ENCODE measurements at places on chromosomes 16 and 17. TPM values are rescaled to one million over a fixed set of nuclear protein-coding genes. Genes with fewer than 3 reads are reported as not detected.

DNA sequence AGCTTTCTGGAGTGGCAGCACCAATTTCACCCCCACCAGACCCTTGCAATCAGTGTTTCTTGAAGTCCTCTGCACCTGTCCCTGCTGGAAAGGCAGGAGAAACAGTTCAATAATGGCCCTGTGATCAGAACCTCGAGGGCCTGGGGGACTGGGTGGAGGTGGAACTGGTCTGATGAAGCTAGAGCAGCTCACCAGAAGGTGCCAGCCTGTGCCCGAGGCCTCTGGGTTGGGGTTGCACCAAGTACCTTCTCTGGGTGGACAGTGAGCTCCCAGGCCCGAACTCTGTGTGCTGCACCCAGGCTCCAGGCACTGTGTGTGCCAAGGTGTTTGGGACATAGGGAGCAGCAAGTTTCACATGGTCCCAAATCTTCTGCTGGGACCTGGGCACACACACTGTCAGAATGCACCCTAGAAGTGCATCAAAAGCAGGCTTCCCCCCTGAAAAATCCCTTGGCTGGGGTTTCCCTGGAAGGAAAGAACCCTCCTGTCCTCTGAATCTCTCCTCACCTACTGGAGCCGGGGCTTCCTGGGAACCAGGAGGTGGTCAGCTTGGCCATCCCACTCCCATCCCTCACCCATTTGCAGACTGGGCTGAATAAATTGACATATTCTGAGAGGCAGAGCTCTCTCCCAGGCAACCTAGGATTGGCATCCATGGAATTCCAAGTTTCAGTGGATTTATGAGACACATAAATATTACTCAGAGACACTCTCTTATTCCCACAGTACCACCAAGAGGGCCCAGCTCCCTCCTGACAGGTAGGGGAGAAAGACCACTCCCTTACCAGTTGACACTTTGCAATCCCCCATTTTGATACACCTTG is 17.4 kb downstream of the CD300LG start:
- DNase-seq, result no peak
- H3K36me3 ChIP-seq, result no peaks in the 10 kb centered on the region
- no peak overlapping the region for H3K27ac ChIP-seq
- peaks cover 10% of the 10 kb centered on the region for H3K27me3 ChIP-seq
- H3K4me1 ChIP-seq, result no peaks in the 10 kb centered on the region
- H3K4me3 ChIP-seq, result no peak overlapping the region

GRCh38 chr16:81315271-81316175 is 761 bp downstream of the GAN start:
- H3K36me3 ChIP-seq, result no peaks in the 10 kb centered on the region
- H3K27me3 ChIP-seq, result no peaks in the 10 kb centered on the region
- peak overlapping the region; percentile 71 for H3K27ac ChIP-seq

- no peak overlapping the region for H3K4me3 ChIP-seq
- H3K4me1 ChIP-seq, result no peaks in the 10 kb centered on the region
- no peaks in the 10 kb centered on the region for H3K36me3 ChIP-seq
- no peaks in the 10 kb centered on the region for H3K27me3 ChIP-seq
Observed at GRCh38 chr16:49084628-49085390, 196.8 kb downstream of the CBLN1 start.

GRCh38 chr17:34378664-34379101 is 15.7 kb upstream of the CCL1 start:
- H3K36me3 ChIP-seq, result no peaks in the 10 kb centered on the region
- peak; percentile 54 for DNase-seq
- H3K4me1 ChIP-seq, result peaks cover 49% of the 10 kb centered on the region

GRCh38 chr16:54526916-54527315 is 240.3 kb upstream of the IRX3 start:
- DNase-seq, result no peak
- H3K27me3 ChIP-seq, result peaks cover 3% of the 10 kb centered on the region
- H3K36me3 ChIP-seq, result no peaks in the 10 kb centered on the region
- H3K4me1 ChIP-seq, result no peaks in the 10 kb centered on the region
- no peak overlapping the region for H3K4me3 ChIP-seq

GRCh38 chr17:55705847-55706246 is 16.8 kb downstream of the TMEM100 start:
- DNase-seq, result no peak
- no peaks in the 10 kb centered on the region for H3K4me1 ChIP-seq
- no peak overlapping the region for H3K27ac ChIP-seq
- H3K4me3 ChIP-seq, result no peak overlapping the region
- H3K27me3 ChIP-seq, result peaks cover 25% of the 10 kb centered on the region
- no peaks in the 10 kb centered on the region for H3K36me3 ChIP-seq

GRCh38 chr17:59001158-59001814 is 105.4 kb downstream of the TRIM37 start:
- H3K27ac ChIP-seq, result peak overlapping the region; percentile 89
- H3K36me3 ChIP-seq, result peaks cover 18% of the 10 kb centered on the region
- DNase-seq, result peak; percentile 91
- H3K27me3 ChIP-seq, result no peaks in the 10 kb centered on the region
- H3K4me3 ChIP-seq, result peak overlapping the region; percentile 75

DNA sequence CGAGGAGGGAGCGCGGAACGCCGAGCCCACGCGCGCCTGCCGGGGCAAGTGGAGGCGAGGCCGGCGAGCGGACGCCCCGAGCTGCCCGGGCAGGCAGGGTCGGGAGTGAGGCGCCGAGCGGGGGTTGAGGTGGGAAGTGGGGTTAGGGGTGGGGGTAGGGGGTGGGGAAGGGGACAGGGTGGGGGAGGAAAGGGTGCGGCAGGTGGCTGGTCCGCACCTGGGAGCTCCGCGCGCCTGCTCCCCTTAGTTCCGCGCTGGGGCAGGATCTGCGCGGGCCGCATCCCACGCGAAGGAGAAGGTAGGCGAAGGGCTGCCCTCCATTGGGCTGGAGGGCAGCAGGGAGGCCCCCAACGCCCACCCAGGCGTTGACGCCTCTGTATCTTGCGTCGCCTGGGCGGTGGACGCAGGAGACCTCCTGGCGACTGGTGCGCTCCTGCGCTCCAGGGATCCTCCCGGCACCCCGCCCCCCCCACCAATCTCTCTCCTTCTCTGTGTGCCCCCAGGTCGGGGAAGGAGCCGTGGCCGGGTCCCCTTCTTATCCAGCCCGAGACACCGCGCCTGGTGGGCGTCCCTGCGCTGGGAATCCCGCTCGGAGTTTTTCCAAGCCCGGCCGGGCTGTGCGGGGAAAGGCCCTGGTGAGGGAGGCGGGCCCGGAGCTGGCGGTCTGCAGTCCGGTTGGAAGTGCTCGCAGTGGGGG is 51.3 kb upstream of the AMZ2 start:
- peak overlapping the region; percentile 64 for H3K4me3 ChIP-seq
- no peaks in the 10 kb centered on the region for H3K36me3 ChIP-seq
- DNase-seq, result no peak
- peaks cover 34% of the 10 kb centered on the region for H3K27me3 ChIP-seq

DNA sequence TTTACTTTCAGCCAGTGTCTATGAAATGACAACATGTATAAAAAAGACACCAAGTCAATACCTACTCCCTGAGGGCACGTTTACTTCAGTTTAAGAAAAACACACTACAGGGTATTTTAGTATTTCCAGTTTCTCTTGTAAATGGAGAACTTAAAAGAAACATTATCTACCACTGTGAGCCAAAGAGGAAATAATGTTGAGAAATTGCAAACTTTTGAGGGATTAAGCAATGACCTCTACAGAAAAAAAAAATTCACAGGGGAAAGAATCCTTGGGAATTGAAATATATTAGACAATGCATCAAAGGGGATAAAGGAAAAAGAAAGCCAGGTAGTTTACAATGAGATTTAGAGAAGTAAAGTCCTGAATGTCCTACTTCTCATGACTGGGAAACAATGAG is 126.0 kb downstream of the KCNJ2 start:
- H3K36me3 ChIP-seq, result no peaks in the 10 kb centered on the region
- H3K27ac ChIP-seq, result no peak overlapping the region
- H3K4me3 ChIP-seq, result no peak overlapping the region

- peaks cover 1% of the 10 kb centered on the region for H3K27me3 ChIP-seq
- no peak overlapping the region for H3K4me3 ChIP-seq
- no peak for DNase-seq
- no peaks in the 10 kb centered on the region for H3K4me1 ChIP-seq
Observed at GRCh38 chr16:73113336-73113735, 65.4 kb upstream of the ZFHX3 start.

GRCh38 chr17:82031303-82031884 is at the start of gene RAC3:
Gene RAC3, plus strand, starts transcription at chr17:82031678. Its CDS starts 84 bp downstream, at chr17:82031762.
- H3K27me3 ChIP-seq, result no peaks in the 10 kb centered on the region
- H3K27ac ChIP-seq, result no peak within 1 kb of the TSS
- H3K4me1 ChIP-seq, result peaks cover 11% of the 10 kb centered on the region
- peak within 1 kb of the TSS; percentile 73 for H3K4me3 ChIP-seq
- DNase-seq, result no peak

- H3K4me1 ChIP-seq, result peaks cover 9% of the 10 kb centered on the region
- H3K4me3 ChIP-seq, result peak overlapping the region; percentile 55
- no peak for DNase-seq
- H3K36me3 ChIP-seq, result no peaks in the 10 kb centered on the region
- no peak overlapping the region for H3K27ac ChIP-seq
- H3K27me3 ChIP-seq, result peaks cover 21% of the 10 kb centered on the region
Observed at GRCh38 chr17:383771-384621, 31.4 kb upstream of the RPH3AL start.

DNA sequence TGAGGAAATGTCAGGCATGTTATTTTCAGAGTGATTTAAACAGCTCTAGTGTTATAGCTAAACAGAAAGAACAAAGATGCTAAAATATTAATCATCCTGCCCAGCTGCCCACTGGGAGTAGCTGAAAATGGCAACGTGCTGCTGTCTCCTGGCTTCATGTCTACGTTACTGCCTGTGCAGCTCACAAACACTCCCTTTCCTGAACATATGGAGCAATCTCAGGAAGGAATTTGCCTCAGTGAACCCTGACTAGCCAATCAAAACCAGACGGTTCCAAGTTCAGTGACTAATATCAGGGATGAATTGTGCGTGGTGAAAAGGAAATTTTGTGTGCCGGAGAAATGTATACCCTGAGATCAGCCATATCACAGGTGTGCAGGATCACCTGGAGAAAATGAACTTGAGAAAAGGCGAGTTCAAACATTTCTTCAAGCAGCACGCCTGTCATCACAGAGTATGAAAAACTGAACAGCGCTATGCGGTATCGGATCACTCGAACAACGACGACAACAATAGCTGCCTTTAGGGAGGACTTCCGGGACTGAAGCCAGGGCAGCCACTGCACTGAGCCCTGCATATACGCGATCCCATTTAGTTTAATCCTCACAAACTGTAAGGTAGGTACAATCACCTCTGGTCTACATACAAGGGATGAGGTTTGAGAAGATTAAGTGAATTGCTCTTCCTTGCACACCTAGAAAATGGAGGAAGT is 110.3 kb downstream of the STX8 start:
- DNase-seq, result no peak
- no peaks in the 10 kb centered on the region for H3K27me3 ChIP-seq
- H3K27ac ChIP-seq, result no peak overlapping the region
- no peak overlapping the region for H3K4me3 ChIP-seq

DNA sequence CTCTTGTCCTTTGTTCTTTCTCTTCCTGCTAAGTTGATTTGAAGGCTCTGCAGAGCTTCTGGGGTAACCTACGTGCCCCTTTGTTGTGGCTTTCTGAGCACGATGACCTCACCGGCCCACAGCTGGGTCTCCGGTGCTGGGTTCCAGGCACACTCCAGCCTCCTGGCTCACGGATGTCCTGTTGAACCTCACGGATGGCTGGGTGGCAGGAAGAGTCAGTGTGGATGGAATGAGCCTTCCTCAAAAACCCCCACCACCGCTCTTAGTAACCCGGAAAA is 116.0 kb downstream of the SOCS1 start:
- peak overlapping the region; percentile 20 for H3K4me3 ChIP-seq
- peaks cover 17% of the 10 kb centered on the region for H3K36me3 ChIP-seq
- peak; percentile 78 for DNase-seq
- peak overlapping the region; percentile 88 for H3K27ac ChIP-seq

GRCh38 chr16:30820952-30821421 is 34.0 kb upstream of the ZNF629 start:
- no peaks in the 10 kb centered on the region for H3K4me1 ChIP-seq
- DNase-seq, result no peak
- H3K4me3 ChIP-seq, result no peak overlapping the region
- H3K36me3 ChIP-seq, result no peaks in the 10 kb centered on the region
- H3K27ac ChIP-seq, result no peak overlapping the region

DNA sequence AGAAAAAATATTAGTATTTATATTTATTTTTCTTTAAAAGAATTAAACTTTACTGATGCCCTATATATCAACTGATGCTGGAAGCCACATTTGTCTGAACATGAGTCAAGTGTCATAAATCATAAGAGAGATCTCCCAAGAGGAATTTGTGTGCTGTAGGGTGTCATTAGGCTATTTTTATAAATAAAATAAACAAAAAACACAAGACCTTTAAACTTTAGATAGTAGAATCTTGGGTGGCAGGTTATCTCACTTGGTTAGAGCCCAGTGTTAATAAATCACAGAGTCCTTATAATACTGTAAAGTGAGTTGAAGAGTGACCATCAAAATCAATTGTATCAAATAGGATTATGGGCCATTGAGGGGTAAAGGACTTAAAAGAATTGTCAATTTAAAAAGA is 21.3 kb upstream of the CPD start:
- H3K36me3 ChIP-seq, result peaks cover 3% of the 10 kb centered on the region
- no peak overlapping the region for H3K27ac ChIP-seq
- peaks cover 13% of the 10 kb centered on the region for H3K4me1 ChIP-seq
- H3K27me3 ChIP-seq, result no peaks in the 10 kb centered on the region
- DNase-seq, result no peak

GRCh38 chr17:6427279-6427781 is 7.6 kb downstream of the AIPL1 start:
- H3K27ac ChIP-seq, result no peak overlapping the region
- DNase-seq, result peak; percentile 80
- H3K4me3 ChIP-seq, result no peak overlapping the region
- H3K36me3 ChIP-seq, result peaks cover 6% of the 10 kb centered on the region
- peaks cover 14% of the 10 kb centered on the region for H3K4me1 ChIP-seq

GRCh38 chr17:66978514-66979061 is 14.1 kb downstream of the CACNG4 start:
- no peak overlapping the region for H3K27ac ChIP-seq
- no peaks in the 10 kb centered on the region for H3K4me1 ChIP-seq
- no peaks in the 10 kb centered on the region for H3K36me3 ChIP-seq
- no peak overlapping the region for H3K4me3 ChIP-seq
- no peak for DNase-seq
- H3K27me3 ChIP-seq, result peaks cover 41% of the 10 kb centered on the region

- H3K4me1 ChIP-seq, result peaks cover 8% of the 10 kb centered on the region
- no peak overlapping the region for H3K27ac ChIP-seq
- H3K36me3 ChIP-seq, result no peaks in the 10 kb centered on the region
- H3K27me3 ChIP-seq, result peaks cover 8% of the 10 kb centered on the region
Observed at GRCh38 chr16:82643936-82644630, 17.3 kb downstream of the CDH13 start.

DNA sequence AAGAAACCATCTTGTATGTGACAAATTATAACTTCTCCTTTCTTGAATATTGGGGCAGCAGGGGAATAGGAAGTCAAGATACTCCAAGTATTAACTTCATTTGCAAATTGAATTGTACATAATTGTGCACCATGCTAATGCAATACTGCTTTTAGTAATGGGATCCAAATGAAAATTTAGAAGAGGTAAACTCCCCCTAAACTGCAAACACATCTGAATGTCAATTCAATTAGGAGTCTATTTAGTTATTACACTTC is 4.5 kb downstream of the STAT5B start:
- H3K4me3 ChIP-seq, result peak overlapping the region; percentile 97
- peaks cover 62% of the 10 kb centered on the region for H3K4me1 ChIP-seq
- peaks cover 47% of the 10 kb centered on the region for H3K36me3 ChIP-seq
- peak overlapping the region; percentile 96 for H3K27ac ChIP-seq
- no peaks in the 10 kb centered on the region for H3K27me3 ChIP-seq

KCTD19 gene
- total RNA-seq, result 3.9 TPM

DRC7 gene
- 0.58 TPM for total RNA-seq

NACA2 gene
- not detected for total RNA-seq

SLC38A8 gene
- total RNA-seq, result not detected

C17orf78 gene
- total RNA-seq, result not detected
